ENCODE measurements at places on chromosomes 13 and 19.

DNA sequence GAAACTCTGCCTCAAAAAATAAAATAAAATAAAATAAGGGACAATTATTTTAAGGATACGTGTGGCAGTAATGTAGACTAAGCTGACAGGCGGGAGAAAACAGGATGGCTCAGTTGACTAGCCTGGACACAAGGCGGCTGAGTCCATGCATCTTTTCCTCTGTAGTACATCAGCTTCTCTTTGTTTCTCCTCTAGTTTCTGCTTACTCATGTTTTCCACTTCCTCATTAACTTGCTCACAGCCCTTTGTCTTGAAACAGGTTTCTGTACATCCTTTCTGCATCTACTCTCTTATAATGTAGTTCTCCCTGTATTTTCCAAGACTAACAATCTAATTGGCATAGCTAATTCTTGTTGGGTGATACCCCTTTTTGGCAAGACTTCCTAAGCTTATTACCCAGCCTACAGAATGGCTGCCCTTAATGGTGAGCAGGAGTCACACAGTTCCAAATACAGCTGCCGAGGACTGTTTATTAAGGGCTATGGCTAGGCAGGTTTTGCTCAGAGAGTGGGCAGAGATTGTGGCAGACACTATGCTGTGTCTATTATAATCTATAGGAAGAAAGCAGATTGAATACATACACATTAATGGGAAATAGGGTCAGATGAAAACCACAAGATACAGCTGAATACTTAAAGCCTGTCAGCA, 58.7 kb upstream of the KLF5 start:
- DNase-seq: no peak

DNA sequence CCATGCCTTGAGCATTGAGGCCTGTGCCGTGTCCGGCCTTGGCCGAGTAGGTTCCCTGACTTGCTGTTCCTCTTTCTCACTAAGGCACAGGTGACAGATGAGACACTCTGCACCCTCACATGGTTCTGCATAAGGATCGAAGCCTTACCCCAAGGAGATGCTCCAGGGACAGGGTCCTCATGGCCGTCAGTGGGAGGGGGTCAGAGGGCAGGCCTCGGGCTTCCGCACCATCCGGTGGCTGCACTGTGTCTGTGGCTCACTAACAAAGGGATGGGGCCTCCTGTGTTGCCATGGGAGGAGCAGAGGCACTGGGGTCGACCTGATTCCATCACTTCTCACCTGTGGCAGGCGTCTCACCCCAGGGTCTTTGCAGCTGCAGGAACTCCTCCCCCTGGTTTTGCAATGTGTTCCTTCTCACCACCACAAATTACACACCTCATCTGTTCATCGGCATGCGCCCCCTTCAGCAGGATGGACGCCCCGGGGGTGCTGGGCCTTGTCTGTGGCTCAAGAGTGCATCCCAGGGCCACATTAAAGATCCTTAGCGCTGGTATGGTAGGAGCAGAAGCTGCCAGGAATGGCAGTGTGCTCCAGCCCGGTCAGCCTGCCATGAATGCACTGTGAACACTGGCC, 113.3 kb upstream of the SOX1 start:
- no peak for DNase-seq

GRCh38 chr13:28753208-28753892, 34.6 kb upstream of the SLC46A3 start:
- peak; percentile 79 for DNase-seq

- no peak for DNase-seq
Measured at GRCh38 chr13:24263632-24264031, 45.7 kb upstream of the C1QTNF9 start.

- DNase-seq: no peak
Measured at GRCh38 chr13:102556806-102557205, 40.0 kb upstream of the TPP2 start.

DNA sequence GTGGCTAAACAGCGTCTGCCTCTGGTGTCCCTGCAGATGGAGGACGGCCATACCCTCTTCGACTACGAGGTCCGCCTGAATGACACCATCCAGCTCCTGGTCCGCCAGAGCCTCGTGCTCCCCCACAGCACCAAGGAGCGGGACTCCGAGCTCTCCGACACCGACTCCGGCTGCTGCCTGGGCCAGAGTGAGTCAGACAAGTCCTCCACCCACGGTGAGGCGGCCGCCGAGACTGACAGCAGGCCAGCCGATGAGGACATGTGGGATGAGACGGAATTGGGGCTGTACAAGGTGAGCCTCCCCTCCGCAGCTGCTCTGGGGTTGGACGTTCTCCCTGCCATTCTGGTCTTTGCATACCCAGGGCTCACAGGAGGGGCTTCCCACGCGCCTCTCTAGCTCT, 19.9 kb downstream of the UHRF1 start:
- DNase-seq: no peak

DNA sequence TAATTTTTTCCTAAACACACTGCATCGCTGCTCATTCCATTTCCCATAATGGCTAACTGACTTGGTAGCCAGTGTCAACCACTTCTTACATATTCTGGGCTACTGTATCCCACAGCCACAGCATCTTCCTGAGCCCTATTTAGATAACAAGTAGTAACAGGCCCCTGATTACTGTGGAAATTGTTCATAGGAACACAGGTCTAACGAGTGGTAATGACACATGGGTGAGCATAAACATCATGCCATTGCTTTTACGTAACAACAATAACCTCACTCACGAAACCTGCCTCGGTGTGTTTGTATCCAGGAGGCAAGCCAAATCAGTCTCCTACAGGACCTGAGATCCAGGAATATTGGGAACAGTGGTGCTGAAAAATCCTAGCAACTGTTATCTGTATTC, 438.6 kb downstream of the KLF5 start:
- no peak for DNase-seq

DNA sequence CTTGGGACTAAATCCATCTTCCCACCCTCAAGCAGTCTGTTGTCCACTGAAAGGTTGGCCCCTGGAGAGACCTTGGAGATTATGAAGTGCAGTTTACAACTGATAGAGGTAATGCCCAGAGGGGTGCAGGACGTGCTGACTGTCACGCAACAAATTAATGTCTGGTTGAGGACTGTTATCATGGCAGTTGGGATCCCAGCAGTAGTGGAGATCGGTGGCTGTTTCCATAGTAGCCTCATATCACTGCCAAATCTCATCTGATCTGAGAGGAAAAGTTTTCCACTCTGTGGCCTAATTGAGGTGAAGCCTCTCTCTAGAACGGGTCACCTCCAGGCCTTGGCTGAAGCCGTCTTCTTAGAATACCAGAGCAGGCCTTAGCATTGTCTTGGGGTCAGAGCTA, 4.1 kb downstream of the TECR start:
- DNase-seq: no peak

GRCh38 chr19:38842439-38843174, 7.2 kb downstream of the HNRNPL start:
- DNase-seq: no peak

GRCh38 chr13:41271456-41272285, 8.3 kb upstream of the MTRF1 start:
- DNase-seq: no peak

GRCh38 chr13:73075546-73075945, 16.7 kb downstream of the KLF5 start:
- no peak for DNase-seq

- DNase-seq: no peak
Measured at GRCh38 chr19:14381689-14382474, 638 bp downstream of the ADGRE5 start.

DNA sequence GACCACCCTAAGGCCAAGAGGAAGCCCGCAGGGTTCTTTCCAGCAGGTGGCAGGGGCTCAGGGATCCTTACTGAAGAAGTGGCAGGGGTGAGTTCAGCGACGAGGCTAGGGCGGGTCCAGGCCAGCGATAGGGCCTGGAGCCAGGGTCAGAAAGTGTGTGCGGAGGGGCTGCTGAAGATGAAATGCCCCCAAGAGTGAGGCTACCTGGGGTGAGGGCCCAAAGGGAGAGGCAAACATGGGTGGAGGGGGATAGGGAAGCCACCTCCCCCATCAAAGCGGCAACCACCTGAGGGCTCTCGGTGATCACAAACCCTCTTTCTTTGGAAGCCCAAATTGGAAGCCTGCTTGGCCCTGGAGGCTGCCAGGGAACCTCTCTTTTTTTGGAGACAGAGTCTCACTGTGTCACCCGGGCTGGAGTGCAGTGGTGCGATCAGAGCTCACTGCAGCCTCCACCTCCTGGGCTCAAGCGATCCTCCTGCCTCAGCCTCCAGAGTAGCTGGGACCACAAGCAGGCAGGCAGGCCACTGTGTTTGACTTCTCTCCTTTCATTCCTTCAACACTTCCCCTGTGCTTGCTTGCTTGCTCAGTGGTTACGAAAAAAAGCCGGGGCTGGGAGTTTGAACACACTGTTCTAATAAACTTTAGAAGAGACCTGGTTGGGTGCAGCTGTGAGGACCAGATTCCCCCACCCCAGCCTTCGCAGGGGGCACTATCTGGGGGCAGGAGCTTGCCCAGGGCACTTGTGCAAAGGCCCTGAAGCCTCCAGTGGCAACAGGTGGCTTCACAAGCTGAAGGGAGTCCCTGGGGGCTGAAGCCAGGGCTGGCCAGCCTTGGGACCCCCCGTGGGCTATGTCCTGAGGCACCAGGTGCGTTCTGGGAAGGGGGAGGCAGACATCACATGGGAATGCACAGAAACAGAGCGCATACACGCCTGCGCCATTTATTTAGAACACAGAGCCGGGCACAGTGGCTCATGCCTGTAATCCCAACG, 1.4 kb upstream of the ATP8B3 start:
- no peak for DNase-seq

DNA sequence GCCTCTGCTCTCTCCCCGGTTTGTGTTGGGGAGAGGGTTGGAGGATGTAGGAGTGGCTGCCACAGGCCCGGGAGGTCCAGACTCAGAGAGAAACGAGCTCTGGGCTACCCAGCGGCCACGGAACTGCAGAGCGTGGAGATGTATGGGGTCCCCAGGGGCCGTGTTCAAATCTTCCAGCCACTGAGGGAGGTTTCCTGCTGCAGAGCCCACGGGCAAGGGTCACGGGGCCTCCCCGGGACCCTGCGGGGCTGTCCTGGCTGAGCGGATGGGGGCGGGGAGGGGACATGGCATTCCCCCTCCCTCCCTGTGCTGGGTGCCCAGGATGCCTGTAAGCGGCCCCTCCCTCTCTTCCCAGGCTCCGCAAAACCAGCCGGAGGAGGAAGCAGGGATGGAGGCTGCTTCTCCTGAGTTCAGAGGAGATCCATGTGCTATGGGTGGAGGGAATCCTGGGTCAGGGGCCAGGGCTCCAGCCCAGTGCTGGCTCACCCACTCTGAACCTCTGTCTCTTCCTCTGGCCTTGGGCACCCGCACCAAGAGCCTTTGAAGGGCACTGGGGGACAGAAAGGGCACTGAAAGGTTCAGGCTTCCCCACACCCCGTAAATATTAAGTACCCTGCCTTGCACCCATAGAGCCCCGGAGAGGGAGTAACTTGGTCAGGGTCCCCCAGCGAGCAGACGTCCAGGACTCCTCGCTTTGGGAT, 22.6 kb downstream of the SMIM24 start:
- no peak for DNase-seq

GRCh38 chr19:14127176-14127575, 9.2 kb downstream of the ASF1B start:
- DNase-seq: no peak

- DNase-seq: no peak
Measured at GRCh38 chr13:22758245-22758644, 422.5 kb upstream of the SGCG start.

- no peak for DNase-seq
Measured at GRCh38 chr13:104314926-104315535, 1248.8 kb upstream of the SLC10A2 start.

GRCh38 chr13:89701913-89702312, 1645.6 kb upstream of the MIR17HG start:
- DNase-seq: no peak

GRCh38 chr19:19502808-19503602, 12.3 kb downstream of the TSSK6 start:
- DNase-seq: no peak

GRCh38 chr19:42653841-42654240, 59.1 kb upstream of the CEACAM8 start:
- DNase-seq: no peak

GRCh38 chr19:57233207-57233606, 2.4 kb downstream of the AURKC start:
- DNase-seq: no peak

DNA sequence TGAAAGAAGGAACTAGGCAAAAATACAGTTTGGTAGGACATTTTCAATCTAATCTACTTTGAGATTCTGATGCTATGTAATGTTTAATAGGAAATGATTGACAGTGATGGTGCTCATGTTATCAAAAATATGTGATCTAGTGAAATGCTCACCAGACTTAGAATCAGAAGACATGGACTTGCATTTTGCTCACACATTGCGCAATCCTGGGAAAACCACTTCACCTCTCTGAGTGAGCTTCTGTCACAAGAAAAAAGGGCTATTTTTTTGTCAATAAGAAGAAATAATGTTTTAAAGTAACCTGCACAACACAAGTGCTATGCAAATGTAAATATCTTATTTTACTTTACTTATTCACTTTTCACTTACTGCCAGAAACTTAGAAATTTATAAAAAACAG, 380.9 kb upstream of the HTR2A start:
- DNase-seq: no peak

DNA sequence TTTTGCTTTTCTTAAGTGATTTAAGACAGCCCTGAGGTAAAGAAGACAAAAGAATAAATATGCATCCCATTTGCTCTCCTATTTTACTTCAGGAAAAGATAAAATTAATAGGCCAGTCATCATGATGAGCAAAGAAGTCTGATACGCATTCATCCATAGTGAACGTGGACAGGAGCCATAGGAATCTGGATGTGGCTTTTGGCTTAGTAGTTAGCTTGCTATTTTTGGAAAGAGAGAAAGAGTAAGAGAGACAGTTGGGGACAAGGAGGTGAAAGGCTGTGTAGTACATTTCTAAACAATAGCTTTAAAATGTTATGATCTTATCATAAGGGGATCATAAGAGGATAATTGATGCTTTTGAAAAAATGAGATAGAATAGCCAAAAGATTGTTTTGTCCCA, 545.2 kb downstream of the IRS2 start:
- DNase-seq: no peak

DNA sequence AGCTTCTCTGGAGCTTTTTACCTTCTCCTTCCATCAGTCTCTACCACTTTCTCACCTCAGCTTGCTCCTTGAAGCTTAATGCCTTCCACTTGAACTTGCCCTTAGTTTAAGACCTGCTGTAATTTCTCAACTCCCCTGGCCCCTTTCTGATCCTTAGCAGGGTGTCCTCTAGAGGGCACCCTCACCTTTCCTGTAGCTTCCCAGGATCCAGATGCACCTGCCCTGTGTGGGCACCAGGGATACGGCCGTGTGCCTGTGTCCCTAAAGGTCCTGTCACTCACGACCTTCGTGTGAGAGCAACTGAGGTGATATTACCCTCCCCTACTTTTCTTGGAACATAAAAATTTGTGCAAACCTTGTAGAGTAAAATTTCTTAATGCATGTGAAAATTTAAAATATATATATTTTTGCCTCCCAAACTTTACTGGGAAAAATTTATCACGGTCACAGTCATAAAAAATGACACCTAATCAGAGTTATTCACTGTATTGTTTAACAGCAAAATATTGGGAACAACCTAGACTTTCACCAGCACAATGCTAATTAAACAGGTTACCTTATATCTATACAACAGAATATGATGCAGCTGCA, 46.4 kb downstream of the PSG3 start:
- DNase-seq: peak; percentile 14
